ENCODE measurements at places on chromosomes 5 and 9. TPM values are rescaled to one million over a fixed set of nuclear protein-coding genes. Genes with fewer than 3 reads are reported as not detected.

TLX3 gene
- not detected for total RNA-seq

PCDHA8 gene
- total RNA-seq = not detected

CDC20B gene
- total RNA-seq = not detected

MSX2 gene
- total RNA-seq = not detected

SPAG8 gene
- not detected for total RNA-seq

PHYKPL gene
- total RNA-seq = 68.2 TPM

LTC4S gene
- total RNA-seq = 1.4 TPM

EIF4E1B gene
- total RNA-seq = not detected

LOX gene
- 2.4 TPM for total RNA-seq

AQP7 gene
- total RNA-seq = 12.1 TPM

HBEGF gene
- total RNA-seq = 1.4 TPM

GPR150 gene
- 0.11 TPM for total RNA-seq
